ENCODE measurements at places on chromosomes 7 and 10.

- no peak for DNase-seq
These were observed 19.0 kb upstream of the ABI1 start for GRCh38 chr10:26879744-26880143.

GRCh38 chr7:142746264-142746663, 3.0 kb upstream of the PRSS1 start:
- DNase-seq: no peak

DNA sequence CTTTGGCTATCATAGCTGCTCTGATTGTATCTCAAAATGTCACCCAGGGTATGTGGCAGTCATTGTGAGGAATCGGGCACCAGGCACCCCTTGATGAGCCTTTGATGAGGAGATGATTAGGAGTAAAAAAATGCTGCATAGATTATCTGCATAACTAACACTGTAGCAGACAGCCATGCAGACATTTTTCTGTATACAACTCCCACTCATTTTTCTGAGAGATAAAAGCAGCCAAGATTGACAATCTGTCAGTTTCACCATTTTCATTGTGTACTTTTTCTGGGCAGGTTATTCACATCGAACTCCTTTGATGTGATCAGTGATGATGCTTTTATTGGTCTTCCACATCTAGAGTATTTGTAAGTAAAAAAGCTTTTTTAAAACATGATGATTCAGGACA, 19.4 kb downstream of the LGI1 start:
- DNase-seq: no peak

GRCh38 chr7:118110178-118110925, 73.6 kb upstream of the LSM8 start:
- DNase-seq: no peak

- DNase-seq: no peak
These were observed 636.2 kb upstream of the LRRN3 start for GRCh38 chr7:110454713-110455112.

- DNase-seq: no peak
These were observed 36.0 kb upstream of the ABLIM1 start for GRCh38 chr10:114694062-114694461.

DNA sequence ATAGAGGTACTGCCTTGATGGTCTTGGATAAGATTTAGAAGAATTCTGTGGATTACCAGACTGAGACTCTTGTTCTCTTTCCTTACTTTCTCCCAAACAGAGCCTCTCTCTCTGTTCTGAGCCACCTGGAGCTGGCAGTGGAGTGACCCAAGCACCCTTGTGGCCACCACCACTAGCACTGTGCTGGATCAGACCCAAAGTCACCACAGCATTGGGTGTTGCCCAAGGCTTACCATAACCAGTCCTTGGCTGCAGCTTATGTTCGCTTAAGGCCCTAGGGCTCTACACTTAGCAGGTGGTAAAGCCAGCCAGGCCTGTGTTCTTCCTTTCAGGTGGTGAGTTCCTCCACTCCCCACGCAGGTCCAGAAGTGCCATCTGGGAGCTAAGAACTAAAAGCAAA, 79.8 kb downstream of the SEM1 start:
- DNase-seq: no peak

DNA sequence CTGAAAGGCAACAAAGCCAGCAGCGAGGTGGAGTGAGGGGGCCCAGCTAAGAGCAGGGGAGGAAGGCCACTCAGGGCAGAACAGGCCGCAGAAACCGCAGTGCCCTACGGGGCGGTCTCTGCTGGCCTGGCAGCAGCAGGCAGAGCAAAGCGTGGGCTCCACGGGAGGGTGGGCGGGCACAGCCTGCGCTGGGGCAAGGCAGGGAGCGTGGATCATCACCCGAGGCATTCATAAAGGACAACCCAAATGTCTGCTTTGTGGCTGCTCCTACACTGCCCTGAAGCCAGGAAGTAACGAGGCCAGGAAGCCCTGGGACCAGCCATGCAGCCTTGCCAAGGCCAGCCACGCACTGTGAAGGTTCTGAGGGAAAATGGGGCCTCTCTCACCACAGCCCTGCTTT, 127.5 kb downstream of the MAD1L1 start:
- no peak for DNase-seq

DNA sequence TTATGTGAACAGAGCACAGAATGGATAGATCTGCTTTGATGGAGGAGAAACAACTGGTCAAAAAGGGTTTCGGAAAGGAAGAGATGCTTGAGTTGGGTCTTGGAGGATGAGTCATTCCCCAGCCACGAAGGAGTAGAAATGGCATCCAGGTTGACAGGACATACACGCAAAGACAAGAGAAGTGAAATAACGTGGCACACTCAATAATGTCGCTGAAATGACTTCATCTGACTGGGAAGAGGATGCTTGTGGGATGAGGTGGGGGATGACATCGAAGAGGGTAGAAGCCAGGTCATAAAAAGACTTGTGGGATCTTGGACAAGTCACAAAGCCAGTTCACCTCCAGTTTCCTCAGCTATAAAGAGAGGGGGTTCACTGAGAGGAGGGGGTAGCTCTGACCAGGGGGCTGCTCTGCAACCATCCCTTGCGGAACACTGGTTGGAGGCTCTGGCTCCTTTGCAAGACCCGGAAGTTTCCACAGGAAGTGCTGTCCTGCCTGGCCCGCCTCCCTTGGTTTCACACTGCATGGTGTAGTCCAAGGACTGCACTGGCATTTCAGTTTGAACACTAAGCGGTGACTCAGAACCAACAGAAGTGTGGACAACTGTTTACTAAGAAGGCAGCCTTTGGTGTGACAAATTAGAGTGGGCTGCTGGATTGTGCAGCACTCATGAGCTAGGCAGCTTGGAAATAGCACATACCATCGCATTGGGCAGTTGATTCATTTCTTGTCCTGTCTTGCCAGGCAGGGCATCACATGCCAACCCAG, 189.9 kb upstream of the ADO start:
- DNase-seq: peak; percentile 50

DNA sequence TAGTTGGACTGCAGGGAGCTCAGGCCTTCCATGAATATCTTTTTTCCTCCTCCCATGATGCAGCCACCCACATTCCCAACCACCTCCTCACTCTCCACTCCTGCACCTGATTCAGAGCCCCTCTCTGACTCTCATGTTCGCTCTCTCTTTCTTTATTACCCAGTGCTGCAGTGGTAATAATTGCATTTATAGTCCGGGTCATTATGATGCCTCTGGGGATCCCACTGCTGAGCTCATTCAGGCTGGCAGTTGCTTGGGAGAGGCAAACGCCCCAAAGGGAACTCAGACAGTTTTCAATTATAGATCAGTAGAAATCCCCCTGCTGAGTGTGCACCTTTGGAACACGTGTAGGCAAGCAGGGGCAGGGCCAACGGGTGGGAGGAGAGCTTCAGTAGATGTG, 953.0 kb downstream of the GRID1 start:
- no peak for DNase-seq

GRCh38 chr10:126017961-126018560, 121.7 kb downstream of the FANK1 start:
- DNase-seq: no peak

DNA sequence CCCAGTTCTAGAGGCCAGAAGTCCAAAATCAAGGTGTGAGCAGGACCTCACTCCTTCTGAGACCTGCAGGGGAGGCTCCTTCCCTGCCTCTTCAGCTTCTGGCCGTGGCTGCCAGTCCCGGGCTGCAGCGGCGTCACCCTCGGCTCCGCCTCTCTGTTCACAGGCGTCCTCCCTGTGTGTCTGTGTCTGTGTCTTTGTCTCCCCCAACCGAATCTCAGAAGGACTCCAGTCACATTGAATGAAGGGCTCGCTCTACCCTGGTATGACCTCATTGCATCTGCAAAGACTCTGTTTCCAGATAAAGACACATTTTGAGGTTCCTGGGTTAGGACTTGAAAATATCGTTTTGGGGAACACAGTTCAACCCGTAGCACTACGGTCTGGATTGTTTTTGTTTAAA, 33.1 kb upstream of the GALNT11 start:
- peak; percentile 11 for DNase-seq
